Activated T-helper 1 cell treated with Interleukin-2 at 50 U/mL for 16 hours (primary cell): ENCODE measurements at places on chromosomes 2 and 18.

GRCh38 chr2:99317161-99317872 lies 16.3 kb upstream of the LYG1 start:
- no peak for DNase-seq

DNA sequence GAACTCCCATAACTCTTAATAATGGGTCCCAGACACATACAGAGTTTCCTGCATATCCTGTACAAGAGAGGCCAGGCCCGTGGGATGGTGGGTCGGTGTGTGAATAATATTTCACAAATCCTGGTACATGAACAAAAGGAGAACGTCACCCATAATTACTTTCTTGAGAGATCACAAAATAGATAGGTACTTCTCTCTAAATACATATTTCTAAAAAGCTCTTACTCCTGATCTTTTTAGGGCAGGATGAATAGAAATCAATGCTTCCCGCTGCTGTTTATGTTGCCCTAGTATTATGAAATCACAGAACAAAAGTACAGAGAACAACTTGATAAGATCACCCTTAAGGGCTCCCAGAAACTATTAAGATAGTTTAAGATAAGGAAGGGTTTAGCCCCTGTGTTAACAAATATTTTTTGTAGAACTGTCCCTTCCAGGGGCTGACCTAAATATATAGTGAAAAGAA lies 5.4 kb downstream of the IRS1 start:
- DNase-seq = no peak

GRCh38 chr2:121583555-121583954 lies 52.9 kb downstream of the RNU4ATAC start:
- no peak for DNase-seq

DNA sequence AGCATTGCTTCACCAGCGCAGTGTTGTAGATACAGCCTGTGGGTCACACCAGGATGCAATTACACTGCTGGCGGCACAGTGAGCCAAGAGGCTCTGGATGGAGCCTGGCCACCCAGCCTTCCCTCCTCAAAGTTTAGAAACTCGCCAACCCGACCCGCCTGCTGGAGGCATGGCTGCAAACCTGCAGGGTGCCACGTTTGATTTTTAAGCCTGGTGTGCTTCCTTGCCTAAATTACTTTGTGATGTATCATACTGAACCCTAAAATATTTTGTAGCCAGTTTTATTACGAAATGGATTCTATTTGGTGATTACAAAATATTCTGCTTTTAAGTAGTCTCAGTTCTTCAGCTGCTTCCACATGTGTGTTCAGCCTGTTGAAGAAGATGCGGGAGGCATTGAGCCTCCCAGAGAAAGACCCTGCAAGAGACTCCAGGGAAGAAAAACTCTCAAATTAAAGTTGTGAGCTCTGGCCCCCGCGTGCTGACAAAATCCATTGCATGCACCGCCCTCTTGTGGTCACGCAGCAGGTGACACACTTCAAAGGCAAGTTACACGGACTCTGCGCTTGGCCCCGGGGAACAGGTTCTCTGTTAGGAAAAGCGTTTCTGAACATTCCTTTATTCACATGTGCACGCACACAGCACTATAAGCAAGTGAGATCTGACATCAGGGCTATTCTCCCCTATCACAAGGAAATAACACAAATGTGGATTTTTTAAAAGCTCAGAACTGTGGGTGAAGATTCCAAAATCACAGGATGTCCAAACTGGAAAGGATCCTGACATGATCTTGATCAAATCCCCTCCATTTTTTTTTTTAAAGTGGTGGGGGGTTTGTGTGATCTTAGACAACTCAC lies 63.0 kb upstream of the TWIST2 start:
- DNase-seq = peak; percentile 20

DNA sequence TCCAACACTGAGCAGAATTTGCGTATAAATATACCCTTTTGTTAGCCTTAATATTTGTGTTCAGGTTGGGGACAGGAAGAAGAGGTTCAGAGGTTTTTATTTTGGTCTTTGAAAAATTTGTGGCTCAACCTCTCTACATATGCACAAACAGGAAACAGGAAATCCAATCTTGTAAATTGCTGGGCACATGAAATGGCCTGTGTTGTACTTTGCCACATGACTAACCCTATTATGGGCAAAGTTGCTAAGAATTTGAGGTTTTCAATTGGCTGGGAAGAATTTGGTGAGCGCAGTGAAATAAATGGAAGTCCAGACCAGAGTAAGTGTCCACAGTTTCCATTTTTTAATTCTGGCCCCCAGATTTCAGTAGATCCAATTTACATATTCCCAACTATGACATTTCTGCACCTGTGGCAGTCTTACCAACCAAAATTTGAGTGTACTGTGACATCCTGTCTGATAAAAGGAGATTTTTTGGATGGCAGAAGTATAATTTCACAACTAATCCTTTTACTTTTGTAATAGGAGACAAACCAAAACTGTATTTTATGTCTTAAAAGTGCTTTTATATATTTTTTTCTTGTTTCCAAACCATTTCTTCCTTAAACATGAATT lies 63.6 kb downstream of the COX7A2L start:
- DNase-seq = no peak

GRCh38 chr2:228263156-228263555 lies 81.7 kb upstream of the SPHKAP start:
- no peak for DNase-seq

DNA sequence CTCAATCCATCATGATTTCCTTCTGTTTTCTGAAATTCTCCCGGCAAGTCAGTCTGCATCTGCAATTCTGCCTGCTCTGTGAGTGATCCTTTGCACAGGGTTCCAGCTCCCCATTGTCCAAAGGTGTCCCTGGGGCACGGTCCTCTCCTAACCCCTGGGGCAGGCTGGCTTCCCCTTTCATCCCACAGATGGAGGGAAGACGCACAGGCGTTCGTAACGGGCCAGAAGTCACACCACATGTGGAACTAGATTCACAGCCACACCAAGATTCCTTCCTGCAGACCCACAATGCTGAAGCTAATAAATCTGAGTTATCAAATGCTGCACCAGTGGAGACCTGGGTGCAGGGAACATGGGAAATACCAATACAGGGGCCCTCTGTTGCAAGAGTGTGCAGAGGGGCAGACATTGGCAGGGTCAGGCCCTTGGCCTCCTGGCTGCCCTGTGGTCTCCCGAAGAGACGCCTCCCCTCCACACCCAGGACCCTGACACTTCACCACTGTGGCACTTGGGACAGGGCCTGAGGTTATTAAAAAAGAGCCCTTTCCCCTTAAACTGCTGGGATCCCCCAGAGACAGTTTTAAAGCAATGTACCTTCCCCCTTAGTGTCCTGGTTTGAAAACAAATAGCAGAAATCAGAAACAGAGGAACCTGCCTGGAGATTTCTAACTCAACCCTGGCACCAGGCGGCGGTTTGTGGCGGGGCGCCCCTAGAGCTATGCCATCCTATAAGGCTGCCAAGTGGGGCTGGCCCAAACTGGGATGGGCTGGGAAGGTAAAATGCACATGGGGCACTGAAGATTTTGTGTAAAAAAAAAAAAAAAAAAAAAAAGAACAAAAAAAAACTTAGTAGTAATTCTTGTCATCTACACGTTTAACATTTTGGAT lies 15.4 kb downstream of the ZNF516 start:
- DNase-seq = no peak

- DNase-seq = no peak
These were observed 3.0 kb downstream of the MEIS1 start for GRCh38 chr2:66437691-66438497.

DNA sequence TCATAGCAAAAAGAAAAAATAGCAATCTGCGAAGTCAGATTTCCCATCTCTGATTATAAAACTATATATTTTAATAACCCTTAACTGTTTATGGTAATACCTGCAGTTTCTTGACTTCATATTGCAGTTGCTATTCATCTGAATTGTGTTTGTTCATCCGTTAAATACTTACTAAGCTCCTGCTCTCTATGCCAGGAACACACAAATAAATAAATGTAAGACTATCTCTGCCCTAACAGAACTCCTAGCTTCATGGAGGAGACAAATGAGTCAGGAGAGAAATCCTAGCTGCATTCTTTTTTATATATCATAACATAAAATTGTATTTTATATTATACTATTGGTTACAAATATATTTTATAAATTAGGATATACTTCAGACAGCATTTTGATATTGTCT lies 61.2 kb downstream of the MALT1 start:
- no peak for DNase-seq

GRCh38 chr2:20604401-20604911 lies 46.4 kb downstream of the HS1BP3 start:
- DNase-seq = no peak

DNA sequence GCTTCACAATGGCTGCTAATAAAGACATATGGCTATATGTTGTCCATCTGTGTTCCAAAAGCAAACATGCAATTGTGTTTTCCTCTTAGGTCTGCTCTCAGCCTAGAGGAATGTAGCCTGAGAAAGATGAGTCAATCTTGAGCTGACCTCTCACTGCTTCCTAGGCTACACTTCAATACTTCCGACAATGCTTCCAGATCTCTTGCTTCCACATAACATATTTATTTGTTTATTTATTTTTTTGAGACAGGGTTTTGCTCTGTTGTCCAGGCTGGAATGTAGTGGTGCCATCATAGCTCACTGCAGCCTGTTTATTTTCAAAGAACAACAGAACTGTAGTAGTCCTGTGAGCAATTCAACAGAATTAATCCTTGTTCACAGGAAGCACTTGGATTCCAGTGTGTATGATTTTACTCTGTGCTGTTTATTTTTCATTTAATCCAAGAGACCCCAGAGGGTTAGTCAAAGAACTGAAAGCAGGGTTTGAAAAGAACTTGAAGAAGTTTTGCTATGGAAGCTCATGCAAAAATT lies 437.9 kb downstream of the TXNL1 start:
- DNase-seq = no peak

GRCh38 chr2:106334802-106335201 lies 133.4 kb downstream of the RGPD3 start:
- DNase-seq = no peak

DNA sequence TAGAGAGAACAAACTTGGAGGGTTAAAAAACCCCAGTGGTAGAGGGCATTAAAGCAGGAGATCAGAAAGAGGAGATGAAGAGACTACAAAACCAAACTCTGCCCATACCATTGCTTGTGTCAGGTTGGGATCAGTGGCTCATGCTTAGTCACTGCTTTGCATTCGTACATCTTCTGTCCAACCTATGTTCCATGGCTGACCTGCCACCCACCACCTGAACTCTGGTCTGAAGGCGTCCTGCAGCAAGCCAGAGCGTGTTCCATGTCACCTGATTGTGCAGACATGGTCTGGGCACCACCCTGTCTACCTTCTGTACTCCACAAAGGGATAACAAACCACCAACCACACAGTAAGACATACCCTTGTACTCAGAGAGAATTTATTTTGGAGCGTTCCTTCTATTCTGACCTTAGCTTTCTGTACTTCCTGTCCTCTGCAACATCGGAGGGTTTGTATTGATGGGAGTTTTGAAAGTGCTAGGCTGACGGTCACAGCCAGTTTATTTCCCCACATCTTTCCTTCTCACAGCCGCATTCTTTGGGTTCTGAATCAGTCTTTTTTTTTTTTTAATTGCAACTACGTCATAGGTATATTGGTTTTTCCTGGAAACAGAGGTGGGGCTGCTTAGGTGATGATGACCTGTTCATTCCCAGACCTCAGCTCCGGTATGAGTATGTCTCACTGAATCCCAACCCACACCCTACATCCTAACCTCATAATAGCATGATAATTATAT lies 88.3 kb downstream of the SOWAHC start:
- no peak for DNase-seq

DNA sequence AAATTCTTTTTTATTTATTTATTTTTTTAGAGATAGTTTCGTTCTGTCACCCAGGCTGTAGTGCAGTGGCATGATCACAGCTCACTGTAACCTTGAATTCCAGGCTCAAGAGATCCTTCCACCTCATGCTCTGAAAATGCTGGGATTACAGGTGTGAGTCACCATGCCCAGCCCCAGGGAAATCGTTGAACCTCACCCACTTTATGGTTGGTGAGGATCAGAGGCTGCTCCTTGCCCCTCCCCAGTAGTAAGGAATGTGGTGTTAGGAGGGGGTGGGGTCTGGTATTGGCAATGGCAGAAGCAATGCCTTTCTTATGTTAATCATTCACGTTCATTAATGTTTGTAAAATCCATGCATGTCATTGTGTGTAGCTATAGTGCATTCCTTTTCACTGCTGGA lies 161.9 kb downstream of the SUCLG1 start:
- DNase-seq = no peak

DNA sequence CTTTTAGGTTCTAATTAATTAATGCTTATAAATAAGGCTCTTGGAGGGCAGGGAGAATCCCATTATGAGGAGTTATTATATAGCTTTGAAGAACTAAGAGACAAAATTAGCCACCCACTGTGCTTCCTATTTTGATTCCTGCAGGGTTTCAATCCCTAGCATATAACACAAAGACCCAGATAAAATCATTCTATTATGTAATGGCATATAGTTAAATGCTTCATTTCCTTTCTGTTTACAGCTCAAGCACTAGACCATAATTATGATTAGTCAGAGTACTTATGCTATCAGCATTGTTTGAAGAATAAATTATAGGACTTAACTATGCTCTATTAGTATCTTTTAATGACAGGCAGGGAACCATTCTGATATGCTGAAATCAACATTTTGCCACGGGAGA lies 9.1 kb downstream of the GPR155 start:
- no peak for DNase-seq

GRCh38 chr18:14943967-14944636 lies 196.1 kb downstream of the ANKRD30B start:
- no peak for DNase-seq

- peak; percentile 67 for DNase-seq
These were observed 7.6 kb upstream of the PRKCE start for GRCh38 chr2:45643543-45644542.

- DNase-seq = no peak
These were observed 266.8 kb upstream of the SMIM21 start for GRCh38 chr18:75694292-75694691.

- no peak for DNase-seq
These were observed 35.4 kb upstream of the REEP1 start for GRCh38 chr2:86372641-86373502.

DNA sequence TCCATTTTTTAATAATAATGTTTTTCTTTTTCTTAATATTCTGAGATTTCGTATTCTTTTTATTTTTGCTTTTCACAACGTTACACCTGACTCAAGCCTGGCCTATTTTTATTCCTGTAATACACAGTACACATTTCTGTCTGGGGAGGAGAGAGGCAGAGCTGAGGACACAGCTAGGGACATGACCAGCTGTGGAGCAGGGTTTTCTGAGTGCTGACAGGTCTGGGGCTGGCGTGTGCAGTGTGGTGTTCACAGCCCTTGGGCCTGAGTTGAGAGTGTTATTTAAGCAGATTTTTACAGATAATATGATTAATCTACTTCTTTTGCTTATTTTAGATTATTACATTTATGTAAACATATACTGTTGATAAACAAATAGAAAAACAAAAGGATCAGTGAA lies 55.9 kb downstream of the ZAP70 start:
- DNase-seq = no peak

DNA sequence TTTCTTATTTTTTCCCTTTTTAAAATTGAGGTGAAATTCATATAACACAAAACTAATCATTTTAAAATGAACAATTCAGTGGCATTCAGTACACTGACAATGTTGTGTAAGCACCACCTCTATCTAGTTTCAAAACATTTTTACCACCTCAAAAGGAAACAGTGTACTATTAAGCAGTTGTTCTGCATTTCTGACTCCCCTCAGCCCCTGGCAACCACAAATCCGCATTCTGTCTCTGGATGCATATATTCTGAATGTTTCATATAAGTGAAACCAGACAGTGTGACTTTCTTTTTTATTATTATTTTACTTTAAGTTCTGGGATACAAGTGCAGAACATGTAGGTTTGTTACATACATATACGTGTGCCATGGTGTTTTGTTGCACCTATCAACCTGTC lies 19.2 kb upstream of the TANK start:
- no peak for DNase-seq

GRCh38 chr2:35989040-35989439 lies 366.5 kb upstream of the CRIM1 start:
- DNase-seq = no peak

GRCh38 chr2:158782616-158783015 lies 12.5 kb upstream of the DAPL1 start:
- DNase-seq = no peak
